HFFc6 (cell line): ENCODE measurements at places on chromosomes 5 and 9. TPM values are rescaled to one million over a fixed set of nuclear protein-coding genes. Genes with fewer than 3 reads are reported as not detected.

GRCh38 chr5:110043025-110043424, 353.3 kb downstream of the MAN2A1 start:
- DNase-seq, result no peak

DNA sequence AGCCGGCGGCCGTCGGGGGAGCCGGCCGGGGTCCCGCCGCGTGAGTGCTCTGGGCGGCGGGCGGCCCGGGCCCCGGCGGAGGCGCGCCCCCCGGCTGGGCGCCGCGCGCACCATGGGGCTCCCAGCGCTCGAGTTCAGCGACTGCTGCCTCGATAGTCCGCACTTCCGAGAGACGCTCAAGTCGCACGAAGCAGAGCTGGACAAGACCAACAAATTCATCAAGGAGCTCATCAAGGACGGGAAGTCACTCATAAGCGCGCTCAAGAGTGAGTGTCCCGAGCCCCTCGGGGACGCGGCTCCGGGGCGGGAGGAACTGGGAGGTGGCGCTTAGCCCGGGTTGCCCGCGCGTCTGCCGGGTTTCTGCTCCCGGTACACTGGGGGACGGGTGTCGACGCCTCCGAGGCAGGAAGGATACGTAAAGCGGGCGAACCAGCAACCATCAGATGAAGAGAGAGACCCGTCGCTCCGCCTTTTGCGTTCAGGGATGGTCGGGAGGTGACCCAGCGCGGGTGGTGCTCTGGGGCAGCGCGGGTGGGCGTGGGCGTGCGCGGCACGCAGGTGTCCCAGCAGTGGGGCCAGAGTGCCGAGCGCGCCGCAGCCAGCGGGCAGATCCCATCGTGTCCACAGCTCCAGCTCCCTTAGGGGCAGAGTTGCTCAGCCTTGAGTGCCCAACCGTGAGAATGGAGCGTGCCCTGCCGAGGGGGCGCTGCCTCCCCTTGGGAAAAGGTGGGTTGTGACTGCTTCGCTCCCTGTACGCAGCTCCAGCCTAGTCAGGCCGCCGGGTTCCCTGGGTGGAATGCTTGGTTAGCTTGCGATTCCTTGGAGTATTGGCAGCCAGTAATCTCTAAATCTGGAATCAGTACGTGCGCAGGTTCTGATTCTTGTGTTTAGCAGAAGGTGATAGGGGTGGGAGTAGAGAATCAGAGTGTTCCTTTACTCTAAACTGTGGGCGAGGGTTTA, 753 bp downstream of the ARHGAP26 start:
- DNase-seq, result peak; percentile 24

GRCh38 chr5:169280286-169280685, 20.7 kb downstream of the SLIT3 start:
- DNase-seq, result no peak

- DNase-seq, result no peak
These were observed 1.6 kb upstream of the PHYKPL start for GRCh38 chr5:178234121-178234749.

GRCh38 chr9:84862810-84863287, 193.3 kb downstream of the NTRK2 start:
- DNase-seq, result peak; percentile 46

DNA sequence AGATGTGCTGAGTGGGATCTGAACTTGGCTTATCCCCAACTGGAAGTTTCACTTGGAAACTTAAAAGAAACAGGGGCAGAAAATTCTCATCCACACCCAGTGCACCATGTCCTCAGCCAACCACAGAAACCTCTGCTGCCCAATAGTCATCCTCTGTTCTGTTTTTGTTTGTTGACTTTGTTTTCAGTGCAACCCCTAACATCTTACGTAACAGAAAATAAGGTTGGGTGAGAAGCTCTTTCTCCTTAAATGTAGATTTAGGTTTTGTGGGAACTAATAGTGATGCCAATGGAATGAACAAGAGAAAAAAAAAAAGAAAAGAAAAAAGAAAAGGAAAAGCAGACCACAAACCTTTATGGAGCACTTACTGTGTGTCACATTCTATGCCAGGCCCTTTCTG, 262.8 kb downstream of the PAPPA start:
- DNase-seq, result no peak

DNA sequence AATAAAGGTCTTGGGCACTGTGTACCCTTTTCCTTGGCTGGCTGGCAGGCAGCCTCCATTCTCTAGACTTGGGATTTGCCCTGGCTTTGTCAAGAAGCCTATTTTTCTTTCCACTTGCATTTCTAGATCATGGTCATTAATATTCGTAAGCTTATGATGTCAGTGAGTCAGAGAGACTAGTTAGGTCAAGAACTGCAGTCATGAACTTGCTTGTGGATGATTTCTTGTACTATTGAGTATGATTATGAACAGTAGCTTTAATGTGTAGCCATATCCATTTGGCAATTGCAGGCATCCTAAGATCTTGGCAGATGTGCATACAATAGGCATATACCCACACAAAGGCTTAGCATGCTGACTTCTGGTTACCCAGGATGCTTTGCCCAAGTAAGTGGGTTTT, 186.8 kb upstream of the CLINT1 start:
- DNase-seq, result no peak

DNA sequence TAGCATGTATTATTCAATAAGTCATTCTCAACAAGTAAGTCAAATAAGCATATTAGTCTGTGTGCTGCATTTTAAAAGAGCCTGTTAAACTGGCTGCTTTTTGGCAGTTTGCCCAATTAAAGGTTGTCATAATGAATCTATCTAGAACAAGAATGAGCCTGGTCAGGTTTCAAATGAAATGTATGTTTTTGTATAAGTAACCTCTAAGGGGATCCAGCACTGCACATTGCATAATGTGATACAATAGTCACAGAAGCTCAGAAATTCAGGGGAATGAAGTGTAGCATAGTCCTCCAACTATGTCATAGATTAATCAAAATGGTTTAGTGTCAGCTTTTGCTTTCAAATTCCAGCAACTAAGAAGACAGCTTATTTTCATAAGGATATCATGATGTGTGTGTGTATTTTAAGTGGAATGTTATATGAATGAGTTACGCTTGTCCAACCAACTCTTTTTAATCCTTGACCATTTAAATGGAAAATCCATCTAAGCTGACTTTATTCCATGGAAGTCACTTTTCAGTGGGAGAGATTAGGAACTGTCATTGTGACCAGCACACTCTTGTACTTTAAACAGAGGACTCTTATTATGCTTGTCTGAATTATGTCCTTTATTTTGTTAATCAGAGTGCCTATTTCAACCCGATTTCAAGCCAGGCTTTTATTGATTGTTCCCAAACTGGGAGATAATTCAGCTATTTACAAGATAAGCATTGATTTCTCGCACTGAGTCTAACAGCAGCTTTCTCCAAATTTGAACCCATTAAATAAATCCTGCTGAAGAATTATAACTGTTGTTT, 283.9 kb upstream of the ADAMTSL1 start:
- no peak for DNase-seq

DNA sequence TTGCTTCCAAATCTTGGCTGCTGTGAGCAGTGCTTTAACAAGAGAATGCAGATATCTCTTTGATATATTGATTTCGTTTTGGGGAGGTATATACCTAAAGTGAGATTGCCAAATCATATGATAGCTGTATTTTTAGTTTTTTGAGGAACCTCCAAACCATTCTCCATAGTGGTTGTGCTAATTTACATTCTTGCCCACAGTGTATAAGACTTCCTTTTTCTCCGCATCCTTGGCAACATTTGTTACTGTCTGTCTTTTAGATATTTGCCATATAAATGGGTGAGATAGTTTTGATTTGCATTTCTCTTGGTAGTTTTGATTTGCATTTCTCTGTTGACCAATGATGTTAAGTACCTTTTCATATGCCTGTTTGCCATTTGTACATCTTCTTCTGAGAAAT, 10.0 kb upstream of the PLK2 start:
- DNase-seq, result no peak

DNA sequence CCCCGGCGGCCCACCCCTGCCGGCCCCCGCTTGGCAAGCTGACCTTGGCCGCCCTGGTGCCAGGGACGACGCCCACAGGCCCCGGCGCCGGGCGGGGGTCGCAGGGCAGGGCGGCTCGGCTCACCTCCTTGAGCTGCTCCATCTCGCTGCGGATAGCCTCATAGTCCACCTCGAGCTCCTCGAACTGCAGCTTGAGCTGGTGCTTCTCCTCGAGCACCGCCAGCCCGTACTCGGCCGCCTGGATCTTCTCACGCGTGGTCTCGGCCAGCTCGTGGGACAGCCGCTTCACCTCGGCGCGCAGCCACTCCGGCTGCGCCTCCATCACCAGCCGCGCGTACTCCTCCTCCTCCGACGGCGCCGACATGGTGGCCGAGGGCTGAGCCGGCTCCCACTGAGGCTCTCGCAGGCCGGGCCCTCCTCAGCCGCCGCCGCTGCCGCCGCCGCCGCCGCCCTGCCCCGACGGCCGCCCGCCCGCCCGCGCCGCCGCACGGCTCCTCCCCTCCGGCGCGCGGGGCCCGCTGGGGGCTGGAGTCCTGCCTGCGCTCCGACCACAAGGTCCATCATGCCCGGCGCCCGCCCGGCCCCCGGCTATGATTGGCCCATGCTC, at the start of gene BICD2:
BICD2 (minus strand) TSS at position 453 of the 607 bp plus-strand sequence; CDS start at position 364, 89 bp downstream.
- no peak for DNase-seq

- DNase-seq, result no peak
These were observed 16.4 kb downstream of the RETREG1 start for GRCh38 chr5:16600397-16600796.

GRCh38 chr5:117475919-117476318, 901.3 kb upstream of the SEMA6A start:
- DNase-seq, result no peak

DNA sequence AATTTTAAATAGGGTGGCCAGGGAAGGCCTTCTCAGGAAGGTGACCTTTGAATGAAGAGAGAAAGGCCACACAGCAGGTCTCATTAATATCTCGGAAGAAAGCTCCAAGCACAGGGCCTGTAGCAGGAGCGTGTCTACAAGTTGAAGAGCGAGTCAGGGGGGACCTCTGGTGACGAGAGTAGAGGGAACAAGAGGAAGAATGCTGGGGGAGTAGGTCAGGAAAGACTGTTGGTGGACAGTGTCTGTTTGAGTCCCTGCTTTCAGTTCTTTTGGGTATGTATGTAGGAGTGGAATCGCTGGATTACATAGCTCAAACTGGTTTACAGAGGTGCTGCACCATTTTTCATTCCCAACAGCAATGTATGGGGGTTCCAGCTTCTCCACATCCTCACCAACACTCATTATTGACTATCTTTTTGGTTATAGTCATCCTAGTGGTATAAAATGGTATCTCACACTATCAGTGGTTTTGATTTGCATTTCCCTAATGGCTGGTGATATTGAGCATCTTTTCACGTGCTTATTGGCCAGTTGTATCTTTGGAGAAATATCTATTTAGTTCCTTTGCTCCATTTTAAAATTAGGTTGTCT, 55.8 kb downstream of the NUP214 start:
- no peak for DNase-seq

DNA sequence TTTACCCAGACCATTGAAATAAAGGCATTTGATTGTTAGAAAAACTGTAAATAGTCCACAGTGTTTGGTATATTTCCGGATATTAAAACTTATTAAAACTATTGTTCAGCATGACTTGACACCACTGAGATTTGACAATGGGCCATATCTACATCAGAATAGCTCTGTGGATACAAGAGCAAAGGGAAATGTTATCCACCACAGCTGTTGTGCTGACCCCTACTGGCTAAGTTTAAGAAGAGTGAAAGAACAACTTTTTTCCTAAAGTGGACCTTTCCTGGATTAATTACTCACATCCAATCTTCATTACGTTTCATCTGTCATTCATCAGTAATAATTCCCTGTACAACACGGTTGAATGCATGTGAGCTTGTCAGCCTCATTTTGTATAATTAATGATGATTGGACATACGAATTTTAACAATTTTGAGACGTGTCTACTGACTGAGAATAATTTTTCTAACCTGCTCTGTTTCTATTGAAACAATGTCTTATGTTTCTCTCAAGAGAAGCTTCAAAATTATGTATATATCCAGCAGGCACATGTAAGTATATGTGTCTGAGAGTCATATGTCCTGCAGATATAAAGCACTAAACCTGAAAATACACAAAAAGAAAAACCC, 1952.6 kb downstream of the MAT2B start:
- no peak for DNase-seq

- no peak for DNase-seq
These were observed 22.2 kb upstream of the MYOT start for GRCh38 chr5:137845472-137845871.

Gene SLC9A3
- total RNA-seq, result 0.85 to 1.00 TPM (median 0.87 TPM) in 3 replicates

Gene YIPF5
- total RNA-seq, result 154 to 165 TPM (median 157 TPM) in 3 replicates

Gene SLC36A3
- not detected in 2 replicates for total RNA-seq

Gene NRARP
- total RNA-seq, result 0.09 to 0.27 TPM (median 0.21 TPM) in 3 replicates

Gene POU5F2
- 0.05 to 0.12 TPM (median 0.11 TPM) in 3 replicates for total RNA-seq

Gene FAM151B
- 2.1 to 2.6 TPM (median 2.5 TPM) in 3 replicates for total RNA-seq

Gene PAPPA
- total RNA-seq, result 9.7 to 14.2 TPM (median 13.2 TPM) in 3 replicates
